Hypothalamus (tissue), 51 donors: ENCODE measurements at places on chromosomes 3 and 15.

DNA sequence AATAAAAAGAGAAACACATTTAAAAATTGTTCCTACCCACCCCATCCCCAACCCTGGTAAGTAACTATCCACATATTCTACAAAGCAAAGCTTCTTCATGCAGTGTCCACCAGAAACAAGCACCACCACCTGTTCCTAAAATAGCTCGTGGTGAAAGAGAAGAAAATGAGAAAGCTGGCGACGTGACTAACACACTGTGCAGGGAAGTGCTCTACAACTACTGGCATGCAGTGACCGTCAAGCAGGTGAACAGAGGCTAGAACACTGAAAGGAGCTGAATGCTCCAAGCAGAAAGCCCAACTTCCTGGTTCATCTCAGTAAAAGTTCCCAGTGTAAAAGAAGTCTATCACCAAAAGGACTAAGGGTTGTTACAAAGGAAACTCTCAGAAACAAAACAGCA is 80.7 kb downstream of the NR2E3 start:
- no peak for DNase-seq

DNA sequence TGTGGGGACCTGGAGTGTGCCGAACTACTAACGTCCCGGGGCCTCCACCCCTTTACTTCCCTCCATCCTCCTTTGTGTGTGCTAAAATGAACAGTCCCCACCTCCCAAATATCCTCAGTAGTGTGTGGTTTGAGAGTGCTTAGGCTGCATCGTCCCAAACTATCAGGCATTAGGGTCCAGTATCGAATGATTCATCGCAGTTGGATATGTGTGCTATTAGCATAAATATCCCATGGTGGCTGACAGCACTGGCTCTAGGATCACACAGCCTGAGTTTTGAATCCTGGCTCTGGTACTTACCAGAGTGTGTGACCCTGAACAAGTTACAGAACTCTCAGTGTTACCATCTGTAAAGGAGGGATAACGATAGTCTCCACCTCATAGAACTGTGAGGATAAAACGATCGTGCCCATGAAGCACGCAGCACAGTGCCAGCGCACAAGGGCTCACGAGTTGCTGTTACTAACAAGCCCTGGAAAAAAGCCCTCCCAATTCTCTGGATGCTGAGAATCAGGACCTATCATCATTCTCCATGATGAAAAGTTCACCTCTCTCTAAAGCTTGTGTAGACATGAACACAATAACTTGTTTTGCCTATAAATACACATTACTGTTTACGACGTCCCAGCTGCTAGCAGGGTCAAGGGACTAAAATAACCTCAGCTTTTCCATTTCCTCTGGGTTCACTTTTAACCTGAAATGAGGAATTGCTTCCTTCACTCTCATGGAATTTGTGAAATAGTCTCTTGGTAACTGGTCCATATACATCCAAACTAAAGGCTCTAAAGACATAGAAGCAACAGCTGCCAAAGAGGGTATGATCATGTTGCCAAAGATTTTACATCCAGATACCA is 51.0 kb downstream of the VGLL4 start:
- DNase-seq: no peak

GRCh38 chr15:96354731-96355567 is 24.4 kb downstream of the NR2F2 start:
- DNase-seq: no peak

DNA sequence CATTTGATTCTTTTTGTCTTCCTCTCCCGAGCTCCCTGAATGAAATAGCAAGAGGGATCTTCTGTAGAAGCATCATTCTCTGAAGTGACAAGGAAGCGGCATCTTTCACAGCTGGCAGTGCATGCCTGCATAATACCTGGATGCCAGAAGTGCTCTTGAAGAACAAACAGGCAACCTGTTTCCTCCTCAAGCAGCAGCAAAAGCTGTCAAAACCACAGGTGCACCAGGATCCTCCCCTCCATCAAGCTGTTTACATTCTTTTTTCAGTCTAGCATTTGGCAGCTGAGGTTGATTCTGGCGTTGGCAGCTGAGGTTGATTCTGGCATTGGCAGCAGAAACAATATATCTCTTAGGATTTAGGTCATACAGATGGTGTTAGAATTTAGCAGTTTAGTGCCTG is 979.0 kb downstream of the TUSC7 start:
- no peak for DNase-seq
